ENCODE measurements at places on chromosomes 3 and 15.

DNA sequence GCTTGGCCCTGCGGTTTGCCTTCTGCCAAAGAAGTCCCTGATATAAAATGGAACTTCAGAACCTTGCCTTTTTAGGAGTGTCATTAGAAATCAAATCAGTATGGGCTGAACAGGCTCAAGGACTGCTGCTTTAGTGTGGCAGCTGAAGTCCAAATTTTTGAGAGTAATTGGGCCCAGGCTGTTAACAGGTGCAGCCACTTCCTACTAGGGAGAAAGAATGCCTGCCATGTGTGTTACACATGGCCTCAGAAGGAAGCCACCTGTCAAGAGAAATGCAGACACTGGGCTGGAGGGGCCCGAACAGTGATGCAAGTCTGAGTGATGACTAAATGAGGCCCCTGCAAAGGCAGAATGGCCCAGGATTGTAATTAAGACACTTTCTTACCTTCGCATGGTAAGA is 786.7 kb upstream of the CFAP20DC start:
- no peak for DNase-seq

- no peak for DNase-seq
These were observed 69.5 kb downstream of the HERC1 start for GRCh38 chr15:63764124-63764803.

DNA sequence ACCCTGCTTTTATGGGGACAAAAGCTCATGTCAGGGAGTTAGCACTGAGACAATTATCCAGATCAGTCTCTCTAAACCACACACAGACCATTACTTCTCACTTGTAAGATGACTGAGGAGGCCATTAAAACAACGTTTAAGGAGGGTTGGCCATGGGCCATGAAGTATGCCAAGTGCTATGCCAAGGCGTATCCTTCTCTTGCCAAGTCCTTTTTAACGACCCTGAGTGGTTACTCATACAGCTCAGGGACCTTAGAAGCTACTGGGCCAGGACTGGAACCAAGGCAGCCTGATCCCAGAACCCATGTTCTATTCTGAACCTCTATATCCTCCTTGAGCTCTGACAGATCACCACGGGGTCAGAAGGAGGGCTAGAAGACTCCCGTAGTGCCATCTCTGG is 50.0 kb downstream of the NMNAT3 start:
- no peak for DNase-seq

GRCh38 chr3:10888518-10889090 is 72.6 kb downstream of the SLC6A11 start:
- no peak for DNase-seq

DNA sequence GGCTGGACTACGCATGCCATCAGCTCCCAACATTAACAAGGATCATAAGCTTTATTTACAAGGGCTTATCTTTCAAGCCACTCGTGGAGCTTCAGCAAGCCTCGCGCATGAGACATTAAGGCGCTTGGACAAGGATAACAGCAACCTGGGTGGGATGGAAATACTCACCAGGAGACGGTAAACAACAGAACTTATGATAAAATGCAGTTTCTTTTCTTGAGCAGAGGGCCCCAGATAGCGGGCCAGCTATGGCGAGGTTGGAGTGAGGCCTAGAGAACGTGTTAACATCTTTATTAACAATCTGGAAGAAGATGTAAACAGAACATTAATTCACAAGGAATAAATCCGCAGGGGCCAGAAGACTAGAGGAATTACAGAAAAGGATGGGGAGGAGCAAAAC is 158.2 kb downstream of the NTRK3 start:
- DNase-seq, result no peak
